Fibroblast of lung (primary cell): ENCODE measurements at places on chromosomes 2 and 18.

DNA sequence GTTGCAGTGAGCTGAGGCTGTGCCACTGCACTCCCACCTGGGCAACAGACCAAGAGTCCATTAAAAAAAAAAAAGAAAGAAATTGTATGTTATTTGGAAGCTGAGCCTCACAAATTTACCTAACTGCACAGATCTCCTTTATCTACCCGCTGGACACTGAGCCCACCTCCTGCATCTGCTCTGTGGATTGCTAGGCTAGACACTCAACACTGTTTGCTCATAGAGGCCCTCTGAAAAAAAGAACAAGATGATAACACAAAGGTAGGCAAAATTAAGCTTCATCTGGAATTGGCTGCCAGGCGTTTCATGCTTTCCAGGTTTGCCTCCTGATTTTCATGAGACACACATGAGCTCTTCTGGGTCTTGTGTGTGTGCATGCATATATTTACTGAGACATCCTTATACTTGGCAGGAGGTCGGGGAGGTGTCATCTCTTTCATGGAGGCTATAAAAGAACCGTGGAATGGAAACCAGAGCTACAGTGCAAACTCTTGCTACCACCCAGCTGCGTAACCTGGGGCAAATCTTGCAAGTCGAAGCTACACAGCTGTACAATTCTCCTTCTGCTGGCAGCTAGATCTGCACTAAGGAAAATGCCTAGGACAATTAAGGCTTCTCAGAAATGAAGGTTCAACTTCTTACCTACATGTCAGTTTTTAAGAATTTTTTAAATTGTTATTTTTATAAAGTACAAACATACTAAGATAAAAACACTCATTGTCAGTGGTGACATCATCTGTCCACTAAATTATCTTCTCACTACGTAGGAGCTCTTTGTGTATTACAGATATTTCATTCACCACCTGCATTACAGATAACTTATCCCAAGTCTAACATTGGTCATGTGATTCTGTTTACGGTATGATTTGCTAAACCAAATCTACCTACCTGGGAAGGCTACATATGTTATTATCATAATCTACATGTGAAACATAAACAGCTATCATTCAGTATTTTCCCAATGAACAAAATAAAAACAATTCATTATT, 63.1 kb downstream of the CABYR start:
- H3K27ac ChIP-seq, result no peak overlapping the region
- no peak for DNase-seq
- no peak overlapping the region for H3K4me3 ChIP-seq
- no peaks in the 10 kb centered on the region for H3K36me3 ChIP-seq
- H3K4me1 ChIP-seq, result no peaks in the 10 kb centered on the region
- no peaks in the 10 kb centered on the region for H3K27me3 ChIP-seq

DNA sequence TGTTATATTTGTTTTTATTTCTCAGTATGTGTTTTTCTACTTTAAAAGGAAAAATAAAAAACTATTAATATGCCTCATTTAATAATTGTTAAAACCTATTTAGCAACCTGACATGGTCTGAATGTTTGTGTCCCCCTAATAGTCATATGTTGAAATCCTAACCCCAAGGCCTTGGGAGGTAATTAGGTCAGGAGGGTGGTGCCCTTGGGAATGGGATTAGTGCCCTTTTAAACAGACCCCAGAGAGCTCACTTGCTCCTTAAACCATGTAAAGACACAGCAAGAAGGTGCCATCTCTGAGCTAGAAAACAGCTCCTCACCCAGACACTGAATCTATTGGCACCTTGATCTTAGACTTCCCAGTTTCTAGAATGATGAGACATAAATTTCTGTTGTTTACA, 71.8 kb downstream of the CHST9 start:
- H3K4me3 ChIP-seq, result no peak overlapping the region
- no peaks in the 10 kb centered on the region for H3K36me3 ChIP-seq
- no peak overlapping the region for H3K27ac ChIP-seq
- no peak for DNase-seq
- H3K27me3 ChIP-seq, result no peaks in the 10 kb centered on the region

GRCh38 chr2:203891474-203891873, 23.9 kb downstream of the CTLA4 start:
- no peaks in the 10 kb centered on the region for H3K27me3 ChIP-seq
- H3K4me3 ChIP-seq, result no peak overlapping the region
- H3K36me3 ChIP-seq, result no peaks in the 10 kb centered on the region
- no peak overlapping the region for H3K27ac ChIP-seq

- no peaks in the 10 kb centered on the region for H3K4me1 ChIP-seq
- no peak overlapping the region for H3K27ac ChIP-seq
These were observed 40.6 kb downstream of the MOB4 start for GRCh38 chr2:197556456-197556855.

DNA sequence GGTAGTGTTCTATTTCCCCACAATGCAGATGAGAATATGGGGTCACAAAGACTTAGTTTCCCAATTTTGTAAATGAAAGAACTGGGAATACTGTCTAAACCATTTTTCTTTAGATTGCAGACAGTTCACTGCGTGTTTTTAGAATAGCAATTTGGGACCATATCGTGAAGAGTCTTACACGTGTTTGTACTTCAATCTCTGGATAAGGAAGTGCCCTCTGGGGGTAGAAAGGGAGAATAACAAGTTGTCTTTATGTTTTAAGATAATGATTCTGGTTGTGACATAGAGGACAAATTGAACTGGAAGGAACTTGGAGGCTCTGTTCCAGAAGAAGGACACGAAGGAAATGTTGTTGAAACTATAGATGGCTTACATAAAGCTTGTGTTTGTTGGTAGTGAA, 457.7 kb downstream of the CBLN2 start:
- no peaks in the 10 kb centered on the region for H3K4me1 ChIP-seq
- no peaks in the 10 kb centered on the region for H3K27me3 ChIP-seq
- DNase-seq, result peak; percentile 12
- H3K27ac ChIP-seq, result no peak overlapping the region

- H3K36me3 ChIP-seq, result no peaks in the 10 kb centered on the region
- H3K27me3 ChIP-seq, result no peaks in the 10 kb centered on the region
- H3K27ac ChIP-seq, result no peak overlapping the region
- H3K4me1 ChIP-seq, result peaks cover 9% of the 10 kb centered on the region
These were observed 59.2 kb downstream of the TTC39C start for GRCh38 chr18:24073791-24074190.

- no peaks in the 10 kb centered on the region for H3K27me3 ChIP-seq
- H3K36me3 ChIP-seq, result no peaks in the 10 kb centered on the region
- DNase-seq, result peak; percentile 33
These were observed 26.7 kb downstream of the RAMP1 start for GRCh38 chr2:237885931-237886684.

DNA sequence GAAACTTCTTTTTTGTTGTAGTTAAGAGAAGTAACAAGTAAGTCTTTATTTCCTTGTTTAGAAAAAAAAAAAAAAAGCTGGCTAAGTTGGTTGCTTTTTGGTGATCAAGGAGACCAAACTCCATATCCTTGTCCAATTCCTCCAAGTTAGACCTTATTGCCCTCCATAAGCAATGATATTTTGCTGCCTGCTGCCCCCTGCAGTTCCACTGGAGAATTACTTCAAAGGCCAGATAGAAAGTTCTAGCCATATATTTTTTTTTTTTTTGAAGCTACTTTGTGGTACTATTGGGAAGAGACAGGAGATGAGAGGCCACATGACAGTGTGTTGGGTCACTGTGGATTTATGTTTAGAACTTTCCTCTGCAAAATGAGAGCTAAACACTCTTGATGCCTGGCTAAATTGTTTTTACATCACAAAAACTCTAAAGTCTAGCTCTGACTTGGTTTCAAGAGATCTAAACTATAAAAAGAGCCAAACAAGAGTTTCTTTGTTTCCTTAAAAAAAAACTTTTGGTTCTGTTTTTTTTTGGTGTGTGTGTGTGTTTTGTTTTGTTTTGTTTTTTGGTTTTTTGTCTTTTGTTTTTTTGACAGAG, 80.7 kb upstream of the RASGRP3 start:
- no peaks in the 10 kb centered on the region for H3K4me1 ChIP-seq
- no peak overlapping the region for H3K4me3 ChIP-seq
- no peaks in the 10 kb centered on the region for H3K27me3 ChIP-seq
- peak; percentile 37 for DNase-seq
- peaks cover 7% of the 10 kb centered on the region for H3K36me3 ChIP-seq
- no peak overlapping the region for H3K27ac ChIP-seq

- no peak overlapping the region for H3K27ac ChIP-seq
- no peak for DNase-seq
These were observed 7.8 kb downstream of the FRZB start for GRCh38 chr2:182858671-182859070.

- no peak overlapping the region for H3K27ac ChIP-seq
- peak; percentile 61 for DNase-seq
- no peaks in the 10 kb centered on the region for H3K27me3 ChIP-seq
These were observed 51.1 kb downstream of the NABP1 start for GRCh38 chr2:191728750-191729624.

GRCh38 chr2:1967242-1968208, 223.2 kb upstream of the PXDN start:
- no peak overlapping the region for H3K4me3 ChIP-seq
- H3K27me3 ChIP-seq, result no peaks in the 10 kb centered on the region
- no peaks in the 10 kb centered on the region for H3K4me1 ChIP-seq
- no peaks in the 10 kb centered on the region for H3K36me3 ChIP-seq
- no peak for DNase-seq
- no peak overlapping the region for H3K27ac ChIP-seq

DNA sequence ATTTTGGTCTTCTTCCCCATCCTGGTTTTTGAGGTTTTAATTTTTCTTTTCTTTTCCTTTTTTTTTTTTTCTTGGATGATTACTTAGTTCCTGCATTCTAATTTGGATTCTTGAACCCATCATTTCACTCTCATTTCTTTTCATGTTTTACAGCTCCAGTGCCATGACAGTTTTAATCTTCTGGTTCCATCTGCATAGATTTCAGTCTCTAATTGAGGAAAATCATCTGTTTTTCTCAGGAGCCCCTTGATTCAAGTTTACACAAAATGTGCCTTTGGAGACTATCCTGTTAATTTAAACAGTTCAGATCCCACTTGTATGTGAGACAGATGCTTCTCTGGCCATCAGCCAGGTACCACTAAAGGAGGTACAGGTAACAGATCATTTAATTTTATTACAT, 379.9 kb downstream of the PIK3C3 start:
- H3K36me3 ChIP-seq, result no peaks in the 10 kb centered on the region
- DNase-seq, result no peak
- no peak overlapping the region for H3K4me3 ChIP-seq
- no peaks in the 10 kb centered on the region for H3K4me1 ChIP-seq
- H3K27me3 ChIP-seq, result no peaks in the 10 kb centered on the region
- no peak overlapping the region for H3K27ac ChIP-seq

GRCh38 chr2:85994421-85994777, 105.6 kb upstream of the ST3GAL5 start:
- no peak overlapping the region for H3K27ac ChIP-seq
- no peaks in the 10 kb centered on the region for H3K36me3 ChIP-seq
- H3K4me1 ChIP-seq, result peaks cover 18% of the 10 kb centered on the region
- no peak for DNase-seq

- no peak for DNase-seq
- H3K27me3 ChIP-seq, result no peaks in the 10 kb centered on the region
- no peak overlapping the region for H3K4me3 ChIP-seq
- no peak overlapping the region for H3K27ac ChIP-seq
- H3K36me3 ChIP-seq, result no peaks in the 10 kb centered on the region
These were observed 87.4 kb upstream of the MSTN start for GRCh38 chr2:190149908-190150307.

DNA sequence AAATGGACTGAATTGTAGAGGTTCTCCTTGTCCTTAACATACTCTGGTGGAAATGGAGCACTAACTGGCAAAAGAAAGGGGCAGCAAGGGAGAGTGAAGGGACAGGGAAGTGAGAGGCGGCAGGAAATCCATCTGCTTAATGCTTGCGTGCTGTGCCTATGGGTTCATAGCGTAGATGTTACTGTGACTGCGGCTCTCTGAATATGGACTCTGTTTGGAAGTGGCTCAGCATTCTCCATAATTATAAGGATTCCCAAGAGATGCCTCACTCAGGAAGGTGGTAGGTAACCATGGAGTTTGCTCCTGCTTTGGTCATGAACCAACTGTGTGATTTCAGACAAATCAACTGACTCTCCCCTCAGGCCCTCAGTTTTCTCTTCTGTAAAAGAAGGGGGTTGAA, 50.0 kb downstream of the MYO3B start:
- H3K36me3 ChIP-seq, result no peaks in the 10 kb centered on the region
- H3K27ac ChIP-seq, result no peak overlapping the region
- DNase-seq, result no peak
- H3K4me3 ChIP-seq, result no peak overlapping the region
- H3K4me1 ChIP-seq, result no peaks in the 10 kb centered on the region

- H3K36me3 ChIP-seq, result no peaks in the 10 kb centered on the region
- peaks cover 2% of the 10 kb centered on the region for H3K4me1 ChIP-seq
- peak; percentile 86 for DNase-seq
- H3K4me3 ChIP-seq, result peak overlapping the region; percentile 92
These were observed 821 bp upstream of the EML6 start for GRCh38 chr2:54722641-54723040.

DNA sequence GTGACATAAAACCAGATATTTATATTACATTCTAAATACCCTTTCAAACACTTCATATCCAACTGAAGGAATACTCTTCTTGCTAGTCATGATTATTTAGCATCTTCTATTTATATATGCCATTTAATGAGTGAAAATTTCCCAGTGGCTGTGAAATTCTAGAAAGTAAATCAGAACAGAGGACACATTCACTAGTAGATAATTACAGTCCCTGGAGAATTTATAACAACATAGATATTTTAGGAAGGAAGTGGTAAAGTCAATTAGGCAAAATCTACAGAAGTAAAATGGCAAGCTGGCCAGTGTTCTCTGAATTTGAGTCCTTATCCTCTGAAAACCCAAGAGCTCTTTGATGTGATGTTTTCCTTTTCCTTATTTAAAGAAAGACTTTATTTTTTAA, 121.8 kb downstream of the PMAIP1 start:
- no peak for DNase-seq
- no peaks in the 10 kb centered on the region for H3K36me3 ChIP-seq
- no peak overlapping the region for H3K4me3 ChIP-seq
- H3K4me1 ChIP-seq, result peaks cover 2% of the 10 kb centered on the region

GRCh38 chr2:15367715-15368114, 193.4 kb downstream of the NBAS start:
- H3K27me3 ChIP-seq, result no peaks in the 10 kb centered on the region
- no peaks in the 10 kb centered on the region for H3K36me3 ChIP-seq
- no peak for DNase-seq
- H3K4me3 ChIP-seq, result no peak overlapping the region

GRCh38 chr2:99386011-99386410, 48.8 kb downstream of the EIF5B start:
- no peak overlapping the region for H3K27ac ChIP-seq
- no peaks in the 10 kb centered on the region for H3K36me3 ChIP-seq
- no peak overlapping the region for H3K4me3 ChIP-seq
- no peaks in the 10 kb centered on the region for H3K4me1 ChIP-seq

DNA sequence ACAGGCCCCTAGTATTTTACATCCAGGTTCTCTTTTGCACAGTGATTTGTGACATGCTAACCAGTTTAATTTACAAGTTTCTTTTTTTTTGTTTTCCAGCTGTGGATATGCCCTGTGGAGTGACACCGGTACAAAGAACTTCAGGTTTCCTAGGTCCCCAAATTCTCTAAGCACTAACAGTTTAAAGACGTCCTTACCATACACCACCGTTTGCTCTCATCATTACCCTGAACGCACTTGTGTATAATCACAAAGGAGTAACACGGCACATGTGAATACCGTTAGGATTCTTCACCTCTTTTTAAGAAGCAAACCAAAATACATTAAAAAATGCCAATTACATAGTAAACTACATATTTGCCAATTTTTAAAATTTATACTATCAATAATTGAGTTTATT, 853 bp downstream of the LANCL1 start:
- H3K27ac ChIP-seq, result peak overlapping the region; percentile 23
- H3K36me3 ChIP-seq, result no peaks in the 10 kb centered on the region
- no peaks in the 10 kb centered on the region for H3K27me3 ChIP-seq
- H3K4me1 ChIP-seq, result peaks cover 4% of the 10 kb centered on the region
- peak; percentile 8 for DNase-seq
